ENCODE measurements at places on chromosomes 16 and 17. TPM values are rescaled to one million over a fixed set of nuclear protein-coding genes. Genes with fewer than 3 reads are reported as not detected.

SCIMP gene
- 1.4 TPM for polyA plus RNA-seq

OR1F1 gene
- not detected for polyA plus RNA-seq

KRT15 gene
- polyA plus RNA-seq = 3.1 TPM

HASPIN gene
- 3.2 TPM for polyA plus RNA-seq

DNA sequence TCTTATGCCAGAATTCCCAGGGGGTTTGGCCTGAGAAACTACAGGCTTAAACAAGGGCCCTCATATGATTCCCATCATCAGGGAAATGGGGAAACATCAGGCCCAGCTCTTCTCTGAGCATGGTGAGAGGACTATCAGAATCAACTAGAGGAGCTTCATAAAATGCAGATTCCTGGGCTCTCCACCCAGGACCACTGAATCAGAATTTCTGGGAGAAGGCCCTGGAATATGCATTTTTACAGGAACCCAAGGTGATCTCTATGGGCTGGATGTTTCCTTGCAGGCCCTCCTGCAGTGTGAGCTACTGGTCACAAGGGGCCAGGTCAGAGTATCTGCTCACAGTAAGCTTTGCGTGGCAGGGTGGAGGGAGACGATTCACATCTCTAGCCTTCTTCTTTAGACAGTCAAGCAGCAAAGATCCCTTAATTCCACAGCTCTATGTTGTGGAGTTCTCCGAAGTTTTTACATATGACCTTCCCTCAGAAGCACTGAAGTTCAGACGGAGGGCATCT is 38.8 kb upstream of the HOXB13 start:
- DNase-seq = no peak

GRCh38 chr17:75128694-75129505 is 2.6 kb downstream of the NT5C start:
- no peak for DNase-seq

DNA sequence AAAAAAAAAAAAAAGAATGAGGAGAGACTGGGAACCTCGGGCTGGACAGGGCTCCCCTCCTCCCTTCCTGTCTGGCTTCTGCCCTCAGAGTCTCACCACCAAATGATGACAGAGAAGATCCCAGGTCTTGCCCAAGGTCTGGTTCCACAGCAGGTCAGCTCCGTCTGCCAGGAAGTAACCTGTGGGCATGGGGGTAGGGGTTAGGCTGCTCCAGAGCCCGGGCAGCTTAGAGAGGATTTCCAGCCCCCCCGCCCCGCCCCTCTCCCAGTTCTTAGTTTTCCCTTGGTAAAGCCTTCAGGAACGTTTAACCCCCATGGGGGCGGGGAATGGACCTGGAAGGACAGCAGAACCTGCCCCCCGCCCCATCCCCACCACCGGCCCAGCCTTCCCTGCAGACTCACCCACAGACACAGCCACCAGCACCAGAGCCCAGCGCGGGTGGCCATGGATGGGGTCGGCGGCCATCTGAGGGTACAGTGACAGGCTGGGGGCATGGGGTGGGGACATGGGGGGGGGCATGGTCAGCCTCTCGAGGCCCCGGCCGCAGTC is 700 bp downstream of the TLCD2 start:
- DNase-seq = no peak

DNA sequence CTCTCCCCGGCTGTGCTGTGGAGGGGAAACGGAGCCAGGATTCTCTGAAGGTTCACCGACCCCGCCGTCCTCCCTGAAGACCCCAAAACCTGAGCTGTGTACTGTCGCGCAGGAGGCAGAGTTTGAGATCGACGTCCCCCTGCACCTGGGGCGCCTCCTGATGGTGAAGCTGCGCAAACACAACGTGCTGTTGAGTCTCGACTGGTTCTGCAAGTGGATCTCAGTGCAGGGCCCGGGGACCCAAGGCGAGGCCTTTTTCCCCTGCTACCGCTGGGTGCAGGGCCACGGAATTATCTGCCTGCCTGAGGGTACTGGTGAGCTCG is 62.6 kb upstream of the TEKT1 start:
- no peak for DNase-seq

DNA sequence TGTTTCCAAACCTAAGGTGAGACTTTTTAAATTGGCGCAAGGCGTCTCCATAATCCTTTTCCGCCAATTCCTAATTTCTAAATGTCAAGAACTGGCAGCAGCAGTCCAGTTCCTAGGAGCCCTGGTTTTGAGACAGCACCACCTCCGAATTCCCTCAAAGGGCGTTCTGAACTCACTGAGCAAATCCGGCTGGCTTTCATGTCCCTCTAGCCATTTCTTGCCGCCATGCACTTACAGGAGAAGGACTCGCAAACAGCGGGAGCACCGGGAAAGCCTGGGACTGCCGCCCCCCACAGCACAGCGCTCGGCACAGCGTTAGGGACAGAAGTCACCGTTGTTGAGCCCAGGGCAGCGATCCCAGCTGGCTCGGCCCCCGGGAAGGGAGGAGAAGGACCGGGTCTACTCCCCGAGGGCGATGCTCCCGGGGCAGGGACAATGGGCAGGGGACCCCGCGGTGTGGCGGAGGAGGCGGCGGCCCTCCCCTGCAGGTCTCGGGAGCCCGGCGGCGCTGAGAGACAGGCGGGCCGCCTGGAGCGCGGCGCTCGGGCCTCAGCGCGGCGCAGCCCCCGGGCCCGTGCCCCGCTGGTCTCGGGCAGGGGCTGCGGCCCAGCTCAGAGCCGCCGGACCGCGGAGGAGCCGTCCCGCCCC is 545 bp downstream of the ARHGAP17 start:
- DNase-seq = peak; percentile 62

DNA sequence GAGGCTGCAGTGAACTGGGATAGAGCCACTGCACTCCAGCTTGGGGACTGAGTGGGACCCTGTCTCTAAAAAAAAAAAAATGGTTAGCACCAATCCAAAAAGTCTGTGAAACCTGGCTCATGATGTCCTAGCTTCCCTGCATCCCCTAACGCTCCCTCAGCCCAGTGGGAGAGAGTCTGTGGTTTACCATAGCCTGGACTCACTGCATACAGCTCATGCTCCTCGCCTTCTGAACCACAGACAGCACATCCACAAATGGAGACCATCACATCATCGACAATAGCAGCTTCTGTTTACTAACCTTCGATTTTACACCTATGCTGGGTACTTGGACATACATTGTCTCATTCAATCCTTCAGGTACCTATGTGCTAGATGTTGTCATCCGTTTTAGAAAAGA is 43.6 kb downstream of the NLRC5 start:
- DNase-seq = no peak

GRCh38 chr17:30234964-30235363 is 533 bp downstream of the SLC6A4 start:
- no peak for DNase-seq

DNA sequence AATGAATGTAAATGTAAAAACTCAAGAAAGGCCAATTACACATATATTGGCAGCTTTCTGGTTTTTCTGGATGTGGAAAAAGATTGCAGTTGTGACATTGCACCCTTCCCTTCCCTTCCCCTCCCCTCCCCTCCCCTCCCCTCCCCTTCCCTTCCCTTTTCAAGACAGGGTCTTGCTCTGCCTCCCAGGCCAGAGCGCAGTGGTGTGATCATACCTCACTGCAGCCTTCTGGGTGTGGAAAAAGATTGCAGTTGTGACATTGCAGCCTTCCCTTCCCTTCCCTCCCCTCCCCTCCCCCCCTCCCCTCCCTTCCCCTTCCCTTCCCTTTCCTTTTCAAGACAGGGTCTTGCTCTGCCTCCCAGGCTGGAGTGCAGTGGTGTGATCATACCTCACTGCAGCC is 41.7 kb downstream of the PIK3R5 start:
- no peak for DNase-seq

GRCh38 chr17:58084317-58084981 is 1.2 kb downstream of the DYNLL2 start:
- DNase-seq = peak; percentile 41

DNA sequence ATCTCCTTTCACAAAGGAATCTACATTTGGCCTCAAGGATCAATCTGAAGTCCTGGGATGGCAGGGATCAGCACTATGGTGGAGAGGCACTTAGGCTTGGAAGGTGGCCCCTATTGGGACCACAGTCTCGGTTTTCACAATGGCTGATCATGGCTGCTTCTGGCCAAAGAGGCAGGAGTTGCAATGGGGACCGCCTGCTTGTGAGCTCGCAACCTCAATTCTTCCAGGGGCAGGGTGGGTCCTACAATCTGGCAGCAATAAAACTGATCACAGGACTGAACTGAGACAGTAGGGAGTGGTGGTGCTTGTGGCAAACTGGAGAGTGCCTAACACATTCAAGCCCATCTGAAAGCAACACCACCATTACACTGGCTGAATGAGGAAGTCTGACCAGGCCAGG is 83.1 kb downstream of the NETO2 start:
- no peak for DNase-seq

Data from renal pelvis (tissue), 12 donors.